GM23338 (cell line): ENCODE measurements at places on chromosomes 4 and X. TPM values are rescaled to one million over a fixed set of nuclear protein-coding genes. Genes with fewer than 3 reads are reported as not detected.

DNA sequence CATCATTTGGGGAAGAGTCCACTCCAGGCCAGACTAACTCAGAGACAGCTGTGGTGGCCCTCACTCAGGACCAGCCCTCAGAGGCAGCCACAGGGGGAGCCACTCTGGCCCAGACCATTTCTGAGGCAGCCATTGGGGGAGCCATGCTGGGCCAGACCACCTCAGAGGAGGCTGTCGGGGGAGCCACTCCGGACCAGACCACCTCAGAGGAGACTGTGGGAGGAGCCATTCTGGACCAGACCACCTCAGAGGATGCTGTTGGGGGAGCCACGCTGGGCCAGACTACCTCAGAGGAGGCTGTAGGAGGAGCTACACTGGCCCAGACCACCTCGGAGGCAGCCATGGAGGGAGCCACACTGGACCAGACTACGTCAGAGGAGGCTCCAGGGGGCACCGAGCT, 3.3 kb upstream of the ERAS start:
- no peak overlapping the region for H3K4me3 ChIP-seq
- H3K36me3 ChIP-seq = no peaks in the 10 kb centered on the region
- peaks cover 15% of the 10 kb centered on the region; the same call in 1 of the 2 replicates for H3K27me3 ChIP-seq
- no peak overlapping the region for H3K27ac ChIP-seq

- H3K27ac ChIP-seq = no peak overlapping the region
- H3K36me3 ChIP-seq = no peaks in the 10 kb centered on the region
- H3K4me3 ChIP-seq = no peak overlapping the region
- H3K27me3 ChIP-seq = no peaks in the 10 kb centered on the region
- H3K4me1 ChIP-seq = no peaks in the 10 kb centered on the region
Measured at GRCh38 chr4:604131-604530, 21.2 kb upstream of the PDE6B start.

- no peak for DNase-seq
- no peaks in the 10 kb centered on the region for H3K36me3 ChIP-seq
- no peak overlapping the region for H3K27ac ChIP-seq
Measured at GRCh38 chr4:148961526-148961925, 519.3 kb upstream of the NR3C2 start.

DNA sequence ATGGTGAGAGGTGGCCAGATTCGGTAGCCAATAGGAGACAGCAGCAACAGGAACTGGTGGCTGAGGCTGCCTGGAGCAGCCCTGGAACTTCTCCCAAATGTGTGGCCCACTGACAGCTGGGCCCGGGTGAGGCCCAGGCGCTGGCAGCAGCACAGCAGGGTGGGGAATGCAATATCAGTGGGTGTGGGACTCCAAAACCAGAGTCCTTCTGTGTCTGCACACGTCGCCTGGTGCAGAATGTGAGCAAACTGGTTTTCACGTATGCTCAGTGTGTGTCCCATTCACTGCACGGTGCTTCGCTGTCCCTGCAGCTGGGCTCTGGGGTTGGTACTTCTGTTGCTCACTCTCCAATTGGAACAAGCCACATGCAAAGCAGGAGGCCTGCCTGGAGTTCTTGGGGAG, 14.4 kb upstream of the CENPU start:
- H3K4me1 ChIP-seq = peaks cover 33% of the 10 kb centered on the region
- H3K27ac ChIP-seq = no peak overlapping the region
- no peaks in the 10 kb centered on the region for H3K36me3 ChIP-seq
- H3K27me3 ChIP-seq = no peaks in the 10 kb centered on the region
- DNase-seq = peak; percentile 17

DNA sequence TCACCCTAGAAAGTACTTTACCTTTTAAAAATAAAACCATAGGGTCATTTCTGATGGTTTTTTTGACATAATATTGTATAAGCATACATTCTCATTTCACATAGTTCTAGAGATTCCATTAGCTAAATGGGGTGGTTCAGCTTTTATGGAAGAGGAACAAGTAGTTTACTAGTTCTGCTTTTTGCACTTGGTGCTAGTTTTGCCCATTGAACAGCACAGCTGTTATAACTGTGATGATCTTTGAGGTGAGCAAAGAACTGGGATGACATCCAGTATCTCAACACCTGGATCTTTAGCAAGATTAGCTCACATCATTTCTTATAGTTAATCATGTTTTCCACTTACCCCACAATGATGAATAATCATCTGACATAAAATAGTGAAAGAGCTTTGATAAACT, 40.9 kb downstream of the MOB1B start:
- H3K27ac ChIP-seq = no peak overlapping the region
- no peak overlapping the region for H3K4me3 ChIP-seq
- DNase-seq = no peak

GRCh38 chr4:47287735-47288134, 175.8 kb downstream of the COMMD8 start:
- H3K27ac ChIP-seq = no peak overlapping the region
- no peaks in the 10 kb centered on the region for H3K27me3 ChIP-seq
- H3K4me1 ChIP-seq = no peaks in the 10 kb centered on the region
- no peak overlapping the region for H3K4me3 ChIP-seq
- DNase-seq = no peak

DNA sequence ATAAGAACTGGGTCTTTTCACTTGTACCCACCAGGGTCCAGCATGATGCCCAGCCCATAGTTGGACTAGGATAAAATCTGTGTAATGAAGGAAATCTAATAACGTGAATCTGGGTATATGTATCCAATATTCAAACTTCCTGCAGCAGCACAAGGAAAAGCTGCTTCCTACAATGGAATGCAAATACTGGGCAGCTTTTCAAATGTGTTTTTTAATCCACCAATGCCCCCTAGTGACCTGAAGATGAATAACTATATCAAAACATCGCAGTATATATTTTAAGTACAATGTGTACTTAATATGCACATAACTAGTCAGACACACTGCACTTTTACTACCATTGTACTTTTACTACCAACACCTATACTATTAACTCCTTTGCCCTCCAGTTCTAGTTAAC, 5.3 kb downstream of the APOO start:
- H3K36me3 ChIP-seq = no peaks in the 10 kb centered on the region
- no peak overlapping the region for H3K4me3 ChIP-seq
- peak overlapping the region; percentile 81; the same call in 1 of the 2 replicates for H3K27ac ChIP-seq
- H3K27me3 ChIP-seq = no peaks in the 10 kb centered on the region

- H3K36me3 ChIP-seq = no peaks in the 10 kb centered on the region; the same call in 1 of the 2 replicates
- H3K27me3 ChIP-seq = no peaks in the 10 kb centered on the region
- no peak overlapping the region for H3K27ac ChIP-seq
- no peak for DNase-seq
Measured at GRCh38 chr4:40909363-40909876, 159.7 kb downstream of the NSUN7 start.

- H3K27me3 ChIP-seq = no peaks in the 10 kb centered on the region
- H3K27ac ChIP-seq = no peak overlapping the region
- no peaks in the 10 kb centered on the region for H3K36me3 ChIP-seq
Measured at GRCh38 chr4:54038056-54038455, 26.3 kb downstream of the CHIC2 start.

GRCh38 chr4:119559044-119559647, 69.5 kb downstream of the PDE5A start:
- DNase-seq = peak; percentile 66
- no peak overlapping the region for H3K4me3 ChIP-seq
- H3K27me3 ChIP-seq = no peaks in the 10 kb centered on the region
- H3K27ac ChIP-seq = no peak overlapping the region

The LINC00632 gene
- 23.6 and 25.2 TPM in 2 replicates for polyA plus RNA-seq

The MAGEA10 gene
- not detected in 2 replicates for polyA plus RNA-seq

The KLHL34 gene
- polyA plus RNA-seq = 0.49 and 0.81 TPM in 2 replicates

The PDE5A gene
- 12.1 and 15.0 TPM in 2 replicates for polyA plus RNA-seq

The KLB gene
- 0.19 and 0.21 TPM in 2 replicates for polyA plus RNA-seq

The F8A2 gene
- not detected in 2 replicates for polyA plus RNA-seq

The GLRA3 gene
- polyA plus RNA-seq = 0.09 and 0.19 TPM in 2 replicates

The UCP1 gene
- 0.40 TPM in 1 of 2 replicates, not detected in the other for polyA plus RNA-seq

The FAAH2 gene
- polyA plus RNA-seq = 5.3 and 10.5 TPM in 2 replicates
